ENCODE measurements at places on chromosomes 5 and 9. TPM values are rescaled to one million over a fixed set of nuclear protein-coding genes. Genes with fewer than 3 reads are reported as not detected.

The WDR31 gene
- total RNA-seq, result 0.99 TPM

The GCNT4 gene
- 6.0 TPM for total RNA-seq

The MEGF10 gene
- total RNA-seq, result not detected

The PRLR gene
- total RNA-seq, result not detected

The PALM2AKAP2 gene
- not detected for total RNA-seq

The APC gene
- 28.6 TPM for total RNA-seq

The CKMT2 gene
- total RNA-seq, result not detected

The SPINK13 gene
- not detected for total RNA-seq

The TRAF1 gene
- total RNA-seq, result 97.1 TPM

The IL31RA gene
- total RNA-seq, result not detected

The PCA3 gene
- total RNA-seq, result not detected

The SPATA31D4 gene
- total RNA-seq, result not detected

The ADAMTS13 gene
- total RNA-seq, result 3.2 TPM

The RAB3C gene
- total RNA-seq, result not detected

The SNCAIP gene
- total RNA-seq, result not detected

Measured in activated naive CD8-positive, alpha-beta T cell treated with anti-CD3 and anti-CD28 coated beads, Interleukin-2, amount 10 ng/mL, durations not matched to agents 7 days and 5 days (primary cell).